ENCODE measurements at places on chromosomes 12 and 14.

GRCh38 chr14:103556946-103557758, 5.3 kb downstream of the BAG5 start:
- no peak for DNase-seq

GRCh38 chr14:105477660-105478397, 3.2 kb downstream of the CRIP2 start:
- no peak for DNase-seq

DNA sequence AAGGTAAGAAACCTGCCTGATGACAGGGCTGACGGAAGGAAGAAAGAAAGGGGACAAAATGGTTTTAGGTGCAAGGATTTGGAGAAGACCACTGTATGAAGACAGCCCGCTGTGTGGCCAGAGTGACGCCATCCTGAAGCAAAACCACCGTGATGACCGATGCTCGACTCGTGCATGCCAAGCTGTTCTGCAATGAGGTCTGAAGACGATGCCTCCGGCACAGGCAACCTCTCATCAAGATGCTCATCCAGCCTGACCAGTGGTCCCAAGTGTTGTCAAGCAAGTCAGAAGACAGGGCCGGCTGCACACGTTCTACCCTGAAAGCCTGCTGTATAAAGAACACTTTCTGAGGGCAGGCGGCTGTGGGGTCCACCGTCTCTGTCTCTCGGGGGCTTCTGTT, 34.8 kb downstream of the STX2 start:
- no peak for DNase-seq

- DNase-seq = no peak
Measured at GRCh38 chr12:65524666-65525065, 246.2 kb downstream of the MSRB3 start.

DNA sequence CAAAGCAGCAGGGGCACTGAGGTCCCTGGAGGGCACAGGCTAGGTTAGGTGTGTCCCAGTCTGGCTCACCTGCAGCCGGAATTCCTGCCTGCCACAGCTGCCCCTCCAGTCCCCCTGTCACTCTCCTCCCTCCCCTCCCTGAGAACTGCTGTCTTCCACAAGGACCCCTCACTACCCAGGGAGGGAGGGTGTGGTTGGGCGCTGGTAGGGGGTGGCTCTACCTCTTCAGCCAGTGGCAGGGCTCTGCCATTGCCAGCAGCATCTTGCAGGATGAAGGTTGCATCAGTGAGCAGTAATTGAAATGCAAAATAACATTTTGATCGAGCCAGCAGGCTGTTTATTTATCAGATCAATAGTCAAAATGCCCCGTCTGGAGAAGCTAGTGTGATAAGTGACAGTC, 45.7 kb downstream of the ESRRB start:
- DNase-seq = no peak

DNA sequence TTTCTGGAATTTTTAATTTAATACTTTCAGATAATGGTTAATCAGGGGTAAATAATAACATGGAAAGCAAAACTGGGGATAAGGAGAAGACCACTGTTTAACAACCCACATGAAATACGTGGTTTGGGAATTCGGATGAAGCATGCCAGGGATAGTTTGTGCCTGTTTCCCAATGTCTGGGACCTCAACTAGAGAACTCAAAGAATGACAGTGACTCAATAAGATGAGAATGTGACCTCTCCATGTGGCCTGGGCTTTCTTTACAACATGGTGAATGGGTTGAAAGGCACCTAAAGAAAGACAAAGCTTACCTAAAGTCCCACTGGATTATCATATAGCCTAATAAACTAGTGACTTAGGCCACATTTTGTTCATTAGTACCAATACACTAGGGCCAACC, 460.3 kb upstream of the LRFN5 start:
- DNase-seq = no peak

- no peak for DNase-seq
Measured at GRCh38 chr12:51904951-51905470, 2.3 kb upstream of the ACVRL1 start.

- DNase-seq = no peak
Measured at GRCh38 chr12:68344126-68344525, 12.0 kb upstream of the MDM1 start.

GRCh38 chr12:126040307-126040706, 975.1 kb downstream of the AACS start:
- DNase-seq = no peak

DNA sequence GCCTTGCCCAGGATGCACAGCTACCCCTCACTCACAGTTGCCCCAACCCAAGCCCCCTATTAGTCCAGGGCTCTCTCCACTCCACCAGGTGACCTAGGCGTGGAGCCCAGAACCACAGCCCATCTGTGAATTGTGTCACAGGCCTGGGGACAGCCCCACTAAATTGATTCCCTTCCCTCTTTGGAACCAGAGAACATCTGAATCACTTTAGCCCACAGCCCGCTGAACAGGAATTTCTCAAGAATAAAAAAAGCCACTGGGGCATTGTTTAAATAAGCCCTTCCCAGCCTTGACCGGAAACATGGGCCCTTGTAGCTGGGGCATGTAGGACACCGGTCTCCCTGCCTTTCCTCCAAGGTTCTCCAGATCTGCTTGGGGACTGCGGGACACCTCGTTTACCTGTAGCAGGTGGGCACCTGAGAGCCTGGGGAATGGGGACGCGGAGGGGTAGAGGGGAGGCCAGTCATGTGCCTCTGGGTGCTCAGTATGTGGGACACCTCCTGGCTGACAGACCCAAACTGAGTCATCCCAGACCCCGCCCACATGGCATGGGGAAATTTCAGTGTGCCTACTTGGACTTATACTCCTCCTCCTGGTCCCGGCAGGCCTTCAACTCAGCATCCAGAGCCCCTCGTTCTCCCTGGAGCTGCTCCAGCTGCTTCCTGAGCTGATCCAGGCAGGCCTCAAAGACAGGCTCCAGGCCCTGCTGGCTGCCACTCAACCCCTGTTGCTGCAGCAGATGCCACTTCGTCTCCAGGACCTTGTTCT, 1.3 kb downstream of the KRT78 start:
- DNase-seq = no peak

DNA sequence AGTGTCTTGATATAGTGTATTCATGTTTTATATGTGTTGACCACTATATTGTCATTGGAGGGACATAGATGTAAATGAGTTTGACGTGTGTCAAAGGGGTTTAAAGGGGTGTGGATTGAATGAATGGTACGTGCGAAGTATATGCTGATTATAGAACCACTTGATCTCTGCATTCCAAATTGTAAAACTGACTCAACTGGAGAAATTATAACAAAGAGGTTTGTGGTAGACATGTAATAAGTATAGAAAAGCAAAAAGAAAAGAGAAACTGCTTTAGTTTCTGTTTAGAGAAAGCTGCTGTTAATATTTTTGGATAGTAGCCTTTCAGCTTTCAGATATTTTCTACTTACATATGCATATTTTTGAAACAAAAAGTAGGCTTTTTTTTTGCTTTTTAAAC, 8.9 kb upstream of the MYRFL start:
- no peak for DNase-seq

DNA sequence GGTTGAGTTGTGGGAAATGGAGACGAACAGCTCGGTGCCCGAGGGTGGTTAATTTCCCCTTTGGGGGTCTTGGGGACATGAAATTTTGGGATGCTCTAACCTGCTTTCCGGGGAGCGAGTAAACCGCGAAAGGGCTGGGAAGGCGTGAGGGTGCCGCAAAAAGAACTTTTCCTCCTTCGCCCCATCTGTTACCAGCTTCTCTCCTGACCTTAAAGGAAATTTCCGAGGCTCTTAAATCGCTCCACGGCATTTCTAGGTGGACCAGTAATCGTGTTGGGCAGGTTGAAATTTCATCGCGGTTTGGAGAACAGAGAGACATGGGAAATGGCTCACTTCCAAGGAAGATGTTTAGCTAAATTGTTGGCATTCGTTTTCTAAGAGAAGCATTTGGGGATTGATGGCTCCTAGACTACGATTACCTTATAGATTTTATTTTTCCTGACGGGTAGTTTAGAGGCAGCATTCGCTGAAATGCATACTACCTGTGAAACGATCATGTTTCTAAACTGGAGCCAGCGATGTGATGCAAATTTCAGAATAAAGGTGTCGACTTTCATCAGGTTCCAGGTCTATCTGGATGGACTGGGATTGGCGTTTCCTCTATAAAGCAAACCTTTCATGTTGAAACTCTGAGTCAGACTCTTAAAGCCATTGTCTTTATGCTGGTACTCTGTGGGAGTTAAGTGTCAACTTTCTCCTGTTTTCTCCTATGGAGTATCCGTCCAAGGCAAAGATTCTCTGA, 414.5 kb downstream of the PCNX1 start:
- peak; percentile 37 for DNase-seq

DNA sequence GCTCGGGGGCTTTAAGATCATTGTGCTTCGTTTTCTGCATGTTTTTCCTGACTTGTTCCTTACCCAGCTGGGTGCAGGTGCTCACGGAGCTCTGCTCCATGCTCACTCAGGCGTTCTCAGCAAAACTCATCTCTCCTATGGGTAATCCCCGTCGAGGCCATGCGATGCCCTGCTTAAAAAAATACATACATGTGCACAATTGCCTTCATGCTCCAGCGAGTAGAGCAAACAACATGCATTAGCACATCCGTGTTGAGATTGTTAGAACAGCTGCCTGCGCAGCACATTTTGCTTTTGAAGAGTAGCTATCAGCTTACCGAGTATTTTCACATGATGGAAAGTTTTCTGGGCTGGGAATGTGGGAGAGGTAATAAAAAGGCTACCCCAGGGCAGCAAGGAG, 16.2 kb downstream of the AACS start:
- DNase-seq = no peak

GRCh38 chr12:128424931-128425431, 158.0 kb downstream of the TMEM132C start:
- no peak for DNase-seq

DNA sequence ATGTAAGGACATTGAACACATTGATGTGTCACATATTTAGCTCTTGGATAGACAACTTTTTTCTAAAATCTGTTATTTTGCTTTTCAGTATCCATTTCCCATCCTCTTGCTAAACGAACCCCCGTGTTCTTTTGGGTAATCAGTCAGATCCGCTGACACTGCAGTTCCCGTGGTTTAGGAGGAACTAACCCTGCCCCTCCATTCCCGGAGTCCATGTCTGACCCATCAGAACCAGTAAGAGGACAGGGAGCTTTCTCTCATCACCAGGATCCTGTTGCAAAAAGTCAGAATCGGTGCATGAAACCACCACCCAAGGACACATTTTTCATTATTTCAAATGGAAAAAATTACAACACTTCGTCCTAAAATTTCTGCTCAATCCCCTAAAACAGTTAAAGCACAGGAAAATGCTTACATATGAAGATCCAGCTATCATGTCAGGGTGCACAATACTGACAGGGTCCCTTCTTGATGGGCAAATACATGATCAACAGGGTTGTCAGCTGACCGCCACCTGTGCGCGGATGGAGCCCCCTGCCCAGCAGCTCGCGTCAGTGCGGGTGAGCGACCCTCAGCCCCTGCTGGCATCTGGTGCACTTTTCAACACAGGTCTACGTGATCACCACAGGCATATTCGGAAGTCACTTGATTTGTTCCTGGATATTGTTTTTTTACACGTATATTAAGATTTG, 276.8 kb downstream of the ADGRD1 start:
- DNase-seq = no peak

DNA sequence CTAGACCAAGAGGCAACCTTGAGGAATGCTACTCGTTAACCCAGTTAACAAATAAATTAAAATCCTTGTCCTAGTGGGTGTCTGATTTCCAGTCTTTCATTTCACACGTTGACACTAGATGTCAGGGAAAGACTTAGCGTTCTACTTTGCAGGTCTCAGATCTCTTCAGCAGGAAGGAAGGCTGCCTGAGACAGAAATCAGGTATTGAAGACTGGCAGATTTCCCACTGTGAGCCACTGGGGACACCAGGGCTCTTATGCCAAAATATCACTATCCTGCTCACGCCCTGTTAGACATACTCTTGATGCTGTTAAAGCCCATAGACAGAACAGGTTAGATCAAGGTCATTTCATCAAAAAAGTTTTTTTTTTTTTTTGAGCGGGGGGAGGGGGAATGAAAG, 33.0 kb downstream of the EMP1 start:
- no peak for DNase-seq

DNA sequence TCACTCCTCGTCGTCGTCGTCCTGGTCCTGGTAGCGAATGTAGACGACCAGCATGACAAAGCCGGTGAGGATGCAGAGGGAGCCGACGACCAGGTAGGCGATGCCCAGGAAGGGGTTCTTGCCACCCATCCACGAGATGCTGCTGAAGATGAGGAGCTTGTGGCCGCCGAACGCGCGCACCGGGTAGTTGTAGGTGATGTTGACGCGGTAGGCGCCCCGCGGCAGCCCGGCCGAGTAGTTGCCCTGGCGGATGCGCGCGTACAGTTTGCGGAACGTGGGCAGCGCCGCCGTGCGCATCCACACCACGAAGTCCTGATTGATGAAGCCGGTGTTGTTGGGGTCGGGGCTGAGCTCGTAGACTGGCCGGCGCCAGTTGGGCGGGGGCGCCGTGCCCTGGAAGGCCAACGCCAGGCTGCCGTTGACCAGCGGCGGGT, 1.0 kb downstream of the TMEM30B start:
- no peak for DNase-seq

Data from activated CD4-positive, alpha-beta T cell treated with anti-CD3 and anti-CD28 coated beads, Interleukin-2, Interleukin-4, amounts not matched to agents 100 ng/mL and 50 ng/mL, durations not matched to agents 16 hours and 8 hours (primary cell).